ENCODE measurements at places on chromosomes 12 and 14.
A peak's percentile ranks its signal among the peaks of the same experiment; 100 is the strongest.

GRCh38 chr12:112185093-112185923, 59.9 kb downstream of the TRAFD1 start:
- no peak for DNase-seq

DNA sequence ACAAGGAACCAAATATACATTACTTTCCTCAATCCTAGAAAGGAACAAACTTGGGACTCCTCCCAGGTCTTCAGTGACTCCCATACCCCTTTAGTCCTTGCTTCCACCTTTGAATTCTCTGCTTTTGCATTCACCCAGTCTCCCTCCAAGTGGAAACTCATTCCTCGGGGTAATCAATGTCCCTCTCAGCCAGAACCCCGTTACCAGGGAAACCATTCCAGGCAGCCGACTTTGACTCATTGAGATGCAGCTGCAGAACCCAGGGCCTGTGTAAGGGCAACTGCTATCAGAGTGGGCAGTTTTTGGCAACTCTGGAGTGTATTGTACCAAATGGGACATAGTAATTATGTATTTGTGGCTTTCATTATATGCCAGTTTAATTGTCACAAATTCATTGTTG, 186.2 kb downstream of the NRXN3 start:
- no peak for DNase-seq

DNA sequence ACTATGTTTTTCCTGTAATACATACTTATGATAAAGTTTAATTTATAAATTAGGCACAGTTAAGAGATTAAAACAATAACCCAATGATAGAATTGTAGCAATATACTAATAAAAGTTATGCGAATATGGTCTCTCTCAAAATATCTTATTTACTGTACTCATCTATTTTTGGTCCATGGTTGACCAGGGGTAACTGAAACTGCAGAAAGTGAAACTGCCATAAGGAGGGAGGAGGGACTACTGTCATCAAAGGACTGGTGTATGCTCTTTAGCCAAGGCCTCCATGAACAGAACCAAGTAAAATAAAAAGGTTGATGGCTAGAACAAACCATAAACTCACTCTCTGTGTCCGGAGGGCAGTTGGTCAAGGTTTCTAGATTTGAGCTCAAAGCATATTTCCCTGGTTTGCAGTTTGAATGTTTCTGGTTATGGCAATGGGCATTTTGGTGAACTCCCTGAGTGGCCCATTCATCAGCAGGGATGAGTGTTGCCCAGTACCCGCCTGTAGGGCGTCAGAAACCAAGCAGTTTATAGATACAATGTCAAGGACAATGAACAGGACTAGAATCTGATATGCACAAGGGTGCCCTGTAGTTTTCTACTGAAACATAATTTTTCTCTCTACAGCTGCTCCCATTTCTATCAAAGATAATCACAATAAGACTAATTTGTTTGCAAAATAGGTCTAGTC, 19.8 kb downstream of the LEMD3 start:
- DNase-seq: no peak

- no peak for DNase-seq
Measured at GRCh38 chr14:95088665-95089064, 68.7 kb downstream of the DICER1 start.

DNA sequence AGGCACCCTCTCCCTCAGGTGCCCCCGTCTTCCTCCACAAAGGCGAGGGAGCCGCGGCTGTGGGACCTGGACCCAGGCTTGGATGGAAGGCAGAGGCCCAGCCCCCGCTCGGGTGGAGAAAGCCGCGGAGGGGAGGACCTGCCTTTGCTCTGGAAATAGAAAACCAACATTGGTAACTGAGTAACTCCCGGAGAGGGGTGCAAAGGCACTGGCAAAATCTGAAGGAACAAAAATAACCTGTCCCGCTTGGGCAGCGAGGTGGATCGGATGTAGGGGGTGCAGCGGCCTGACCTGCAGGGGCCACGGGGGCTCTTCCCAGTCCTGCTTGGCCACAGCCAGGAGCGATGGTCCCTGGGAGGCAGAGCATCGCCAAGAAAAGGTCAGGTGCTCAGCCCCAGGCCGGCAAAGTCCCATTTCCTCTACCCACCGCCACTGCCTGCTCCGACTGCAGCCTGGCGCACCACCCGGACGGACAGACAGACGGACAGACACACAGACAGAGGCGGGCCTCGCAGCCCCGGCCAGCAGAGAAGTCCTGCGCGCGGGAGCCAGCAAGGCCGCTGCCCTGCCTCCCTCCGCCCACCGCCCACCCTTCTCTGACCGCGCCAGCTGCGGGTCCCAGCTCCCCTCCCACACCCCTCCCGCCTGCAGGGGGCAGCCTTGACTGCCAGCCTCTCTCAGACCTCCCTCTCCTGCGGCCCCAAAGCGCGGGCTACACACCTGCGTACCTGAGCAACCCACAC, 21.4 kb upstream of the TMEM106C start:
- DNase-seq: peak; percentile 64

- no peak for DNase-seq
Measured at GRCh38 chr12:18908191-18908590, 170.3 kb downstream of the CAPZA3 start.

DNA sequence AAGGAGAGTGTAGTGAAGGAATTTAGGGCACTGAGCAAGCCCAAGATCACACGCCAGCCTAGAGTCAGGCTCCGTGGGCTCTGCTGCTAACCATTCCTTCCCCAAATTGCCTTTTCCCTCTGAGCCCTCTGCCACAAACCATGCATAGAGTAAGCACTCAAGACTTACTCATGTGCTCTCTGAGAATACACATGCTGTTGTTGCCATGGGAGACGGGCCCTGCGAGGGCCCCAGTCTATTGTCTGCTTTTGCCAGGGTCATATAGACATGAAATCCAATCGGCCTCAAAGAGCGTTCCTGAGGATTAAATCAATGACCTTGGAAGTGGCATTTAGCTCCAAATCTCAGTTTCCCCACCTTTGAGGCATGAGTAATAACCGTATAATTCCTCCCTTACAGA, 48.7 kb upstream of the WSCD2 start:
- no peak for DNase-seq

GRCh38 chr12:1171657-1172408, 180.8 kb downstream of the ERC1 start:
- no peak for DNase-seq

DNA sequence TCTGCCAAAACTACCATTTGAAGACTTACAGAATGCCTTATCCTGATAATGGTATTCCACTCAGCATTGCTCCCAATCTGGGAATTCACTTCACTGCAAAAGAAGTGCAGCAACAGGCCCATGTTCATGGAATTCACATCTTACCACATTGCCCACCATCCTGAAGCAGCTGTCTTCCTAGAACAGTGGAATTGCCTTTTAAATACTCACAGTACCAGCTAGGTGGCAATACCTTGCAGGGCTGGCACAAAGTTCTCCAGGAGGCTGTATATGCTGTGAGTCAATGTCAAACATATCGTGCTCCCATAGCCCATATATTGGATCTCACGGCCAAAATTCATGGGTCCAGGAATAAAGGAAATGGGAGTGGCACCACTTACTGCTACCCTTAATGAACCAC, 83.8 kb upstream of the PLEKHG7 start:
- no peak for DNase-seq

DNA sequence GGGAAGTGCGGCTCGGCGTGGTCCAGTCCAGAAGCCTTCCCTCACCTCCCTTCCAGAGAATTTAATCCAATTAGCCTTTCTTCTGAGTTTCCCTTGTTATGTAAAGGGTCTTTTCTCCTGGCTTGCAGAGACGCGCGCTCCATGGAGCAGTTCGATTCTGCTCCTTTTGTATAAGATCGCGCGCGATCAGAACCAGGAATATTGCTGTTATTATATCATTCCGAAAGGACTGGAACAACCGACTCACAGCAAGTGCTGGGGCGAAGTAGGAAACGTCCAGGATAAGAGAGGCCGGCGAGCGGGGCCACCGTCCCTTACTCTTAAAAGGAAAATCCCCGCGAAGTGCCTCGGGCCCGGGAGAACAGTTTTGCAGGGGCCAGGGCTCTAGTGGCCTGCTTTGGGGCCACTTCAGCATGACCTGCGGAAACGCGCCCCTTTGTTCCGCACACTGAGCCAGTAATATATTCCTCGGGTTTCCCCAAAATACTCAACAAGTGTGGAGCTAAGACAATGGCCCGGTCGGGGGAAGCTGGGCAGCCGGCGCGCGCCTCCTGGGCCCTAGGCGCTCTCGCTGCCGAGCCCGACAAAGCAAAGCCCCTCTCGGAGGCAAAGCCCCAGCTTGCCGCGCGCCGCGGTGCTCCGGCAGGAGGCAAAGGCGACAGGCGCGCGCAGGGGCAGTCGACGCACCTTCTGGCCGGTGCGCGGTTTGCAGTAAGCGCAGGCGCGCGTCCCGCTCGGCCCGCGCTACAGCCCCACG, 2.9 kb downstream of the RFX4 start:
- peak; percentile 5 for DNase-seq

GRCh38 chr12:25853316-25854095, 105.0 kb upstream of the RASSF8 start:
- no peak for DNase-seq

- DNase-seq: no peak
Measured at GRCh38 chr14:56874375-56874774, 64.1 kb upstream of the OTX2 start.

DNA sequence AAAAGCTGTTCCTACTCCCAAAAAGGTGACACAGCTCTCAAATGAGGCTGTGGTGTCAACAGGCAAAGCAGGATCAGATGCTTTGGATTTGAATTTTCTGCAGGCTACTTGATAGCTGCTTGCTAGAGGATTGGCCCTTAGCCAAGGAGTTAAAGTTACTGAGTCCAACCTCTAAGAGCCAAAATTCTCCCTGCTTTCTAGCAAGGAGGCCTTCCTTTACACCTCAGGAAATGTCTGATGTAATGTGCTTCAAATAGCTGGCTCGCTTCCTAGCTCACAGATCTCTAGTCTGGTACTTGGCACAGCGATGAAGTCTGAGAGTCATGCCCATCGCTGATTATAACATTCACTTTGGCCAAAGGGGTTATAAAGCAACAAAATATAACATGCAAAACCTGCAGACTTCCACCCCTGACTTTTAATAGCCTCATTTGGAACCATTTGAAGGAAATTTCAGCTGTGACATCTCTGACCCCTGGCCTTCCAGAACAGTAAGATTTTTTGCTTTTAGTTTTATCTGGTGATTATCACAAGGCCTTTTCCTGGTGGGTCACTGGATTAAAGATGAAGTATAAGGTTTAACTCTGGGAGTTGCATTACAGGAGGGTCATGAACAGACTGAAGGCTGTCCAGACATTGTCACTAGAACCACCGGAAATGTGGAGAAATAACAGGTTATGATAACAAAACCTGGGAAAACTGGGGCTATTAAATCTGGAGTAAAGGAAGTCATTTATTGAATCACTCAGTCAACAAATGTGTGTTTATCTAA, 189.7 kb downstream of the EPS8 start:
- no peak for DNase-seq

DNA sequence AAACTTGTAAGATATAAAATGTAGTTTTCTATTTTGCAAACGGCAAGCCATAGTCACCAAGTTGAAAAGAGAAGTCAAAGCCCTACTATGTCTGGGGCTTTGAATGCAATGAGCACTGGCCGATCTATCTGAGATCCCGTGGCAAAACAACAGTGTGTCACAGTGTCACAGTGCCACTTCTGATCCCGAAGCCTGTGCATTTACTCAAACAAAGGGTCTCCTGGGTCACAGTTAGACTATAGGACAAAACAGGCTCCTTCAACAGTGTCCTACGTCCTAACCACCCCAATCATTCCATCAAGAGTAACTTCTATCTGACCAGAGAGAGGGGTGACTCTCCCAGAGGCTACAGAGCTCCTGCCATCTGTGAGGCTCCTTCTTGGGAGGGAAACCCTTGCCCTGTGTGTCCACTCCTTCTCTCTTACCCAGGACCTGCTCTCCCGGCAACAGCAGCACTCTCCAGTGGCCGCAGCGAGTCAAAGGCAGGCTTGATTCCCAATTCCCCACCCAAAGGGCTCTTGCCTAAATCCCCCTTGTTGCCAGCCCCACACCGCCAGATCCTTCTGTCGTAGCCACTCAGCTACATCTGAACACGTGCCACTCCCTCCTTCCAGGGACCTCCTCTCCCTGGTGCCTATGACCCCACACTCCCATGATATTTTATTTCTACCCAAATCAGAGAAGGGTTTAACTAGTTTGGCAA, 14.0 kb upstream of the SELPLG start:
- DNase-seq: no peak

DNA sequence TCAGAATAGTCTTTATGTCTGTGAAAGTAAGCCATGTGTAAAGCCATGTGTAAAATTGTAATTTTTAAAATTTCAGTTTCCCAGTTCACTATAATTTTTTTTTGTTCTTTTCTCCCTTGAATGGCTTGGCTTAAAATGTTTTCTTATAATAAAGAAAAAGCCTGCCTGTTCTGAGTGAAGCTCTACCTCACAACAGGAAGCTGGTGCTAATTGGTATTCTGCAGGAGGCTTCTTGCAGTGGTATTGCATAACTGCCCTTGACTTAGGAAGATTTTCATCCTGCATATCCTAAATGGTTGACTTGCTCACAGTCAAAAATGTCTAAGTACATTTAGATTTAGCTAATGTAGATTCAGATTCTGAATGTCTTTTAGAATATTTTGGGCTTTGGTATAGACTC, 49.5 kb downstream of the ATP2A2 start:
- DNase-seq: no peak

DNA sequence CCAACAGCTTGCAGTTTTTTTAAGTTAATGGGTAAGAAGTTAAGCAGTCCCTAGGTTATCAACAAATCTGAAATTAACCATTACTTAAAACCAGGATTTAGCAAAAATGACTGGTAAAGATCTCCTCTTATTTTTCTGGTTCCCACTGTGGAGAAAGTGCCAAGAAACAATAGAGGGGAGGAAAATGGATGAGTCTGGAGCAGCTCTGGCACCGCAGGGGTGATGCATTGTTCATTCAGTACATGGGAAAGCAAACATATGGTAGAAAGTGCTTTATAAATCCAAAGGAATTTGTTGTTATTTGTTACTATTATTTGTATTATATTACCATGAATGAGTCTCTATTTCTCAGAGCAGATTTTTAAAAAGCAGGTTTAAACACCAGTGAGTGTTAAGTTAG, 92.2 kb downstream of the DYRK2 start:
- no peak for DNase-seq

DNA sequence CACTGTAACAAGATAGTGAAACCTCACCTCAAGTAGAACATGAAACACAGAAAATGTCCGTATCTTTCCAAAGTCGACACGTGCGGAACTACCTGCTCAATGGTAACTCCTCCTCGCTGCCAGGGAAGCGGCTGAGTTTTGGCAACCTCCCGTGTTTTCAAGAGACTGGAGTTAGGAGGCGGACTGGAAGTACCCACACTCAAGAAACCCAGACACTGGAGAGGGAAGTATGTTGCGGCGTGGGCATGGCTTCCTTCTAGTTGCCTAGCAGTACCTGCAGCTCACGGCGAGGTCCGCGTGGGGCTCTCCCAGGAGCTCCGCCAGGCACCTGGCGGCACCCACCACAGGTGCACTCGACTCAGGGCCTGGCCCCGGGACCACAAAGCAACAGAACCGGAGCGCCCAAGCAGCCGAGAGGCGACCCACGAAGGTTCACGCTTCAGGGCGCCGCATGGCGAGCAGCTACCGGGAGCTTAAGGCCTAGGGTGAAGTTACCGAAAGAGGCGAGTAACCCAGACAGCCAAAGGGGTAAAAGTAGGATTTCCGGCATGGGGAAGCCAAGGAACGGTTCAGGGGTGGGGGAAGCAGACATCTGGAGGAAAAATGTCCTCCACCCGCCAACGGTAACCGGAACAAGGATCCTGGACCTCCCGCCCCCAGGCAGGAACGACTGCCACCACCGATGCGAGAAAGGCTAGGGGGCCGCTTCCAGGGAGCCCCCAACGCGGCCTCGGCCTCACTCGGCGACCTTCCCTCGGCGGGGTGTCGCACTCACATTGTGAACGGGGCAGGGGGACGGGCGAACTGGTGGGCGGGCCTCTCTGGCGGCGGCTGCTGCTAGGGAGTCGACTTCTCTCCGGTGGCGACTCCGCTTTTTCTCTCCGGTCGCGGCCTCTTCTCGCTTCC, 608 bp downstream of the PTGES3 start:
- DNase-seq: peak; percentile 61

Data from activated CD4-positive, alpha-beta T cell treated with anti-CD3 and anti-CD28 coated beads, Interleukin-2, amount 50 U/mL, for 48 hours (primary cell).